ENCODE measurements at places on chromosomes 4 and X.

GRCh38 chr4:143282211-143282707 lies 54.4 kb upstream of the GAB1 start:
- no peaks in the 10 kb centered on the region for H3K27me3 ChIP-seq
- DNase-seq, result no peak
- H3K27ac ChIP-seq, result no peak overlapping the region
- no peaks in the 10 kb centered on the region for H3K36me3 ChIP-seq
- no peak overlapping the region for H3K4me3 ChIP-seq
- no peaks in the 10 kb centered on the region for H3K4me1 ChIP-seq

GRCh38 chrX:129781134-129781672 lies 1.5 kb downstream of the SASH3 start:
- H3K4me1 ChIP-seq, result no peaks in the 10 kb centered on the region
- no peak overlapping the region for H3K27ac ChIP-seq
- no peaks in the 10 kb centered on the region for H3K27me3 ChIP-seq
- H3K4me3 ChIP-seq, result no peak overlapping the region
- H3K36me3 ChIP-seq, result no peaks in the 10 kb centered on the region
- no peak for DNase-seq

DNA sequence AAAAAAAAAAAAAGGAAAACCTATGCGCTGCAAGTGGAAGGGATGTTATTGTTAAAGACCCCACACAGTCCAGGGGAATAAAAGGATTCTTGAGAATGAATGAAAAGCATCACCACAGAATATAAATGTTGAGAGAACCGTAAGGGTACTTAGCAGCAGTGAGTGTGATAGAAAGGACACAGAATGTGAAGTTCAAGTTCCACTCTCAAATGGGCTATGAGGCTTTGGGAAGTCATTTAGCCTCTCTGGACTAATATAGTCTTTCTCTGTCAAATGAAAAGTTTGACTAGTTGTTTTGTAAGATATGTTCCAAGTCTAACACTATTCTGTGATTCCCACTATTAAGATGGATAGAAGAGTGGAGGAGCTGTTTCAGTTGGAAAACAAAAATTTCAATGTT lies 35.8 kb upstream of the MAML3 start:
- DNase-seq, result no peak
- H3K27me3 ChIP-seq, result no peaks in the 10 kb centered on the region
- H3K36me3 ChIP-seq, result no peaks in the 10 kb centered on the region
- H3K4me1 ChIP-seq, result peaks cover 25% of the 10 kb centered on the region

- no peaks in the 10 kb centered on the region for H3K36me3 ChIP-seq
- DNase-seq, result no peak
- H3K4me1 ChIP-seq, result no peaks in the 10 kb centered on the region
- H3K27me3 ChIP-seq, result no peaks in the 10 kb centered on the region
- no peak overlapping the region for H3K27ac ChIP-seq
Measured at GRCh38 chr4:189235599-189235998, 705.1 kb upstream of the FRG1 start.

GRCh38 chr4:151808120-151808529 lies 47.3 kb upstream of the GATB start:
- no peak overlapping the region for H3K27ac ChIP-seq
- H3K4me1 ChIP-seq, result peaks cover 13% of the 10 kb centered on the region
- no peaks in the 10 kb centered on the region for H3K36me3 ChIP-seq
- DNase-seq, result no peak
- no peak overlapping the region for H3K4me3 ChIP-seq

GRCh38 chr4:152892974-152893373 lies 43.1 kb upstream of the FHDC1 start:
- H3K4me3 ChIP-seq, result no peak overlapping the region
- DNase-seq, result no peak
- H3K4me1 ChIP-seq, result no peaks in the 10 kb centered on the region
- no peak overlapping the region for H3K27ac ChIP-seq
- no peaks in the 10 kb centered on the region for H3K27me3 ChIP-seq

DNA sequence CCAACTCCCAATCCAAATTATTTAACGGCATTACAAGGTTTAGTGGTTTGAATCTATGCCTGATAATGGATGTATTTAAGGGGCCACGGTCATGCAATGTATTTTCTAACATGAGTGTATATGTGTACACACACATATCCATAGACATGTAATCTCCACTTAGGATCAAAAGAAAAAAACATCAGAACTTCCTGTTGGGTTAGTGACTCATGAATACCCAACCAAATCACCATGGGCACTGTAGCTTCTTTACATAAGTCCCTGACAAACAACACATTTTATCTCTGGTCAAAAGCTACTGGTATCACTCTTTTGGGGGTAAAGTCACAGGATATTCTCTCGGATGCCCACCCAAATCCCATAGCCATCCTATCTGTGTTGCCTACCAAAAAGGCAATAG lies 36.5 kb upstream of the TFDP3 start:
- DNase-seq, result no peak
- H3K36me3 ChIP-seq, result no peaks in the 10 kb centered on the region
- H3K4me1 ChIP-seq, result no peaks in the 10 kb centered on the region
- no peak overlapping the region for H3K4me3 ChIP-seq

DNA sequence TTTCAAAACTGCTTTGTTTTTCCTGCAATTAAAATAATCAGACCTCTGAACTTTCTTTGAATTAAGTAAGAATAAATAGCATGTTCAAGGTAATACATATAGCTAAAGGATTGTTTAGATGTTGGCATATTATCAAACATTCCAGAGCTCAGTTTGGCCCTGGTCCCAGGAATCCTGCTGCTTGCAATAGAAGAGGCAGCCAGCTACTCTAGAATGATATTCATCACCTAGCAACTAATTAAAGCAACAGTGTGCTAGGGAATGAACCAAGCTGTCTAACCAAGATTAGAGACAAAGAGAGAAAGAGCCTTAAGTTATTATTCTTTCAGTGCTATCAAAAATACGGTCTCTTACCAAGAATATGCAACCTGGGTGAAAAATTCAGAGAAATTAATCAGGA lies 460.9 kb downstream of the GABRG1 start:
- H3K36me3 ChIP-seq, result no peaks in the 10 kb centered on the region
- DNase-seq, result no peak
- H3K4me3 ChIP-seq, result no peak overlapping the region
- no peaks in the 10 kb centered on the region for H3K27me3 ChIP-seq
- peaks cover 18% of the 10 kb centered on the region for H3K4me1 ChIP-seq

All from sigmoid colon (tissue), 7 donors.